ENCODE measurements at places on chromosomes 1 and 21.
A peak's percentile ranks its signal among the peaks of the same experiment; 100 is the strongest.

DNA sequence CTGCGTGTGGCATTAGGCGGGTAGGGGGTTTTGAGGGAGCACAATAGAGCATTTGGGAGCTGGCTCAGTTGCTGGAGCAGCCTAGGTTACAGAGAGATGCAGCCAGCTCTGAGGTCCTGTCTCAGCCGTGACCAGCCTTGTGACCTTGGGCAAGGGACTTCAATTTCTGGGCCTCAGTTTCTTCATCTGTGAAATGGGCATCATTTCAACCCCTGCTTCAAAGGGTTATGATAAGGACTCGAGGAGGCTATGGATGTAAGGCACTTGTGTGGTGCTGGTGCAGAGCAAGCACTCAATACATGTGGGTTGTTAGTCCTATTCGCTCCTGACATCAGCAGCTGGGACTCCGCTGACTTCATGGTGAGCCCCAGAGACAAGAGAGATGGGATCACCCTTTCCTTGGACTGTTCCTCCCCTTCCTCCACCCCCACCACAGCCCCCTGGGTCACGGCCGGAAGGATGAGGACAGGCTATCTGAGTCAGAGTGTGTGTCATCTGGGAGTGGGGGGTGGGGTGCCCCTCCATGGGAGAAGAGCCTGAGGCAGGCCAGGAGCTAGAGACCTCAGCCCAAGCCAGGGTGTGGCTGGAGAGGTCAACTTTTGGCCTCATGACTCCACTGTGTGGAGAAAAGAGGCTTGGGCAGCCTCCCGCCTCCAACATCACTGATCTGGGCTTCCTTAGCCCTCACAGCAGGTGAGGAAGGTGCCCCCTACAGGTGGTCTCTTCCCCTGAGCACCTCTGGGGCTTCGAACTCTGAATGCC lies 71.4 kb upstream of the ZBTB40 start:
- DNase-seq: peak; percentile 77

GRCh38 chr1:96072021-96072420 lies 649.6 kb upstream of the PTBP2 start:
- peak; percentile 49 for DNase-seq

DNA sequence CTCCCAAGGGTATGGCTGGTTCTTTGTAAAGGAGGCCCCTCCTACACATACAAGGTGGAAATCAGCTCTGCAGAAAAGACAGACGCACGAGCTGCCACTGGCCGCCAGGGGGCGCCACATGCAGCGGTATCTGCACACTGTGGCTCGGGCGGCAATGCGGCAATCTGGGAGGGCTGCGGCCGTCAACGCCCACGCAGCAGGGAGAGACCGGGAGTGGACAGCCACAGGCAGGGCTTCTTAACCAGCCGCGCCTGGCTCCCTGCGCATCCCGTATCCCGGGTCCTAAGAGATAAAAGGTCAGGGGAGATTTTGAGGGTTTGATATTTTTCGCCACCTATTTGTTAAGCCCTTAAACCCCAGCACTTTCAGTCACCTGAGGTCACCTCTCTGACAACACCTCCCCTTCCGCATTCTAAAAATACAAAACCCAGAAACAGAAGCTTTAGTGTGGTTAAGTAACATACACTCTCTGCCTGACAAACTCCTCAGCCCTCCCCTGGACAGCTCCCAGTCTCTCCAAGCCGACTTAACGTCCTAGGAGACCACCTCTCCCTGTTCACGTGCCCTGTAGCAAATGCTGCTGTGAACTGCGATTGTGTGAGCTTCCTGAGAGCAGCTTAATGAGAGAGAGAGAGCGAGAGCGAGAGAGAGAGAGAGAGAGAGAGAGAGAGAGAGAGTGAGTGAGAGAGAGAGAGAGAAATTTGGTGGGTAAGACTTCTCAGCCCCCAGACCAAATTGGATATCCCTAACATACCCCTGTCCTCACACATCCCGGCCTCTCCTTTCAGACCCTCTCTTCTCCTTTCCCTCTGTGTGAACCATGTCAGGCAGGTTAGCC lies 13.5 kb upstream of the KCNA2 start:
- peak; percentile 74 for DNase-seq

GRCh38 chr1:4055294-4055967 lies 155.4 kb upstream of the C1orf174 start:
- DNase-seq: no peak

Measured in fibroblast of mammary gland (primary cell).